ENCODE measurements at places on chromosomes 4 and X. TPM values are rescaled to one million over a fixed set of nuclear protein-coding genes. Genes with fewer than 3 reads are reported as not detected.

GPM6B gene
- total RNA-seq, result 132 TPM

SPP1 gene
- 26.5 TPM for total RNA-seq

SOWAHD gene
- total RNA-seq, result 1.7 TPM

ZNF185 gene
- total RNA-seq, result 15.4 TPM

CNGA1 gene
- total RNA-seq, result 0.52 TPM

SHROOM4 gene
- total RNA-seq, result 5.9 TPM

PCDH10 gene
- 10.0 TPM for total RNA-seq

UGT2B17 gene
- not detected for total RNA-seq
